ENCODE measurements at places on chromosomes 12 and 14.

GRCh38 chr12:113057565-113058485, 1.3 kb downstream of the DTX1 start:
- no peak for DNase-seq

- no peak for DNase-seq
Measured at GRCh38 chr12:121966959-121967358, 48.6 kb downstream of the CFAP251 start.

- no peak for DNase-seq
Measured at GRCh38 chr12:119239040-119239439, 60.3 kb downstream of the HSPB8 start.

DNA sequence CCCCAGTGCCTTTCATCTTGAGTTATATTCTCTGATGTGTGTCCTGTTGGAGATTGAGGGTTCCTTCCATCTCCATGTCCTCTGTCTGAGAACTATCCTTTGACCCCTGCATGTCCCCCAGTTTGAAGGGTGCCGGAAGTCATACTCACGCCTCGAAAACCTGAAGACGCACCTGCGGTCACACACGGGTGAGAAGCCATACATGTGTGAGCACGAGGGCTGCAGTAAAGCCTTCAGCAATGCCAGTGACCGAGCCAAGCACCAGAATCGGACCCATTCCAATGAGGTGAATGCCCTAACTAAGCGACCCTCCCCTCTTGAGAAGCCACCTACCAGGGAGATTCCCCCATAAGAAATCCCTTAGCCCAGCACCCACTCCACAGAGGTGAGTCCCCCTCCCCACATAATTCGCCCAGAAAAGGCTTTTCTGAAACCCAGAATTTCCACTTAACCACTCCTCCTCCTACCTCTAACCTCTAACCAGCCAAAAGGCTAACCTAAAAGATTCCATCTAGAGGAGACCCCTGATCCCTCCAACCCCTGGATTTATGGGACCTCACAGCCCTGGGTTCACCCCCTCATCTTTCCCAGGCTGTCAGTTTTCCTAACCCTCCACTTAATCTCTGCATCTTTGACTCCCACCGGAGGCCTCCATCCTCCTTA, 7.8 kb downstream of the GLI1 start:
- DNase-seq = no peak

DNA sequence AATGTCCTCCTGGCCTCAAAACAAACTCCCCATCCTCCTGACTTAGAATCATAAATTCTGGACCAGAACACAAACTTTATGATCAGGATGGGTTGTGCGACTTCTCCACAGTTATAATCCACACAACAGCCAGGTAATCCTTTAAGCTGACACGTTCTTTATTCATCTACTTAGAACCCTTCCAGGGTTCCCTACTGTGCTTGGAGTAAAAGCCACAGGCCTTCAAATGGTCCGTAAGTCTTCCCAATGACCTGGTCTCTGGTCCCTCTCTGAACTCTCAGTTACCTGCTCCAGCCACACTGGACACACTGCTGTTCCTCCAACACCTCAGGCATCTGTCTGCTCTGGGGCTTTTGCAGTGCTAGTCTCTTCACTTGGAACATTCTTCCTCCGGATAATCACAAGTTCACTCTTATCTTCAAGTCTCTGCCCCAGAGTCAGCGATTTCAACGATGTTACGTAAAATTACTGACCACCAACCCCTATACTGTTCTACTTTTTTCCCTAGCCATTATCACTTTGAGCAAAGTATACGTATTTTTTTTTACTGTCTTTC, 1.7 kb upstream of the RNASE7 start:
- DNase-seq = no peak
